Non-pigmented ciliary epithelial cell (primary cell): ENCODE measurements at places on chromosomes 4 and X.

GRCh38 chr4:95213366-95213765 is 335.4 kb downstream of the UNC5C start:
- no peak for DNase-seq

- DNase-seq = no peak
Observed at GRCh38 chr4:137541181-137541580, 8.9 kb upstream of the PCDH18 start.

DNA sequence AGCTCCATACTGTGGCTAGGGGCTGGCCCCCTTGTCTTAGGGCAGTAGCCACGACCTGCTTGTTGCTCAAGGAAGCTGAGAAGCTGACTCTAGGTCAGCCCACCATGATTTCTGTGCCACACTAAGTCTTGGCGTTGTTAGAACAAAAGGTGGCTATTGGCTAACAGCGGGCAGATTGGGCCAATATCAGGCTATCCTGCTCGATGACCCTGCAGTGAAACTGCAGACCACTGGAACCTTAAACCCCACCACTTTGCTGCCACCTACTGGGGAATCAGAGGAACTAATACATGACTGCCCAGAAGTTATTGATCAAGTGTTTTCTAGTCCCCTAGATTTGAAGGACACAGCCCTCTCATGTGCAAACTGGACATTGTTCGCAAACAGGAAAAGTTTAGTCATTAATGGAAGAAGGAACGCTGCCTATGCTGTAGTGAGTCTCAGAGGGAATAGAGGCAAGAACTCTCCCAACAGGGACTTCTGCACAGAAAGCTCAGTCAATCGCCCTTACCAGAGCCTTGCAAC is 17.0 kb upstream of the PAPSS1 start:
- DNase-seq = no peak

GRCh38 chr4:1295405-1296055 is 5.8 kb downstream of the MAEA start:
- no peak for DNase-seq

GRCh38 chr4:103934178-103934789 is 214.5 kb upstream of the TACR3 start:
- no peak for DNase-seq
